Stimulated activated CD4-positive, alpha-beta T cell treated with anti-CD3 and anti-CD28 coated beads, Interleukin-12 subunit alpha, Interleukin-12 subunit beta, amount 100 ng/mL, for 4 hours (primary cell): ENCODE measurements at places on chromosomes 13 and 19.
A peak's percentile ranks its signal among the peaks of the same experiment; 100 is the strongest.

DNA sequence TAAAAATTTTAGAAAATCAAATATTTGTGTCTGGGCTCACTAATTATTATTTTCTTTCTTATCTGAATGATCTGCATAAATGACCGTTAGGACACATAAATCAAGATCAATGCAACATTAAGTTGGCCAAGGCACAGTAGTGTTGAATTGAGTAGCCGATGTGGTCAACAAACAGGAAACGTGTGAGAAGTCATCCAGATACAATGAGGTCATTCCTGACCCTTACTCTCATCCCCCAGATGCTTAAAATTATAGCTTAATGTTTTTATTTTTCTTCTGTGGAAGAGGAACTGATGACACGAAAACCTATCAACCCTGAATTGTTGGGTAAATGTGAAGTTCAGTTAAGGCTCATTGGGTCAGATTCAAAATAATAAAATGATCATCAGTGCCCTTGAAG lies 222.9 kb downstream of the RFC3 start:
- DNase-seq, result no peak

- no peak for DNase-seq
Measured at GRCh38 chr13:81283062-81283461, 942.1 kb upstream of the SPRY2 start.

- DNase-seq, result no peak
Measured at GRCh38 chr19:4754248-4754647, 30.6 kb upstream of the DPP9 start.

DNA sequence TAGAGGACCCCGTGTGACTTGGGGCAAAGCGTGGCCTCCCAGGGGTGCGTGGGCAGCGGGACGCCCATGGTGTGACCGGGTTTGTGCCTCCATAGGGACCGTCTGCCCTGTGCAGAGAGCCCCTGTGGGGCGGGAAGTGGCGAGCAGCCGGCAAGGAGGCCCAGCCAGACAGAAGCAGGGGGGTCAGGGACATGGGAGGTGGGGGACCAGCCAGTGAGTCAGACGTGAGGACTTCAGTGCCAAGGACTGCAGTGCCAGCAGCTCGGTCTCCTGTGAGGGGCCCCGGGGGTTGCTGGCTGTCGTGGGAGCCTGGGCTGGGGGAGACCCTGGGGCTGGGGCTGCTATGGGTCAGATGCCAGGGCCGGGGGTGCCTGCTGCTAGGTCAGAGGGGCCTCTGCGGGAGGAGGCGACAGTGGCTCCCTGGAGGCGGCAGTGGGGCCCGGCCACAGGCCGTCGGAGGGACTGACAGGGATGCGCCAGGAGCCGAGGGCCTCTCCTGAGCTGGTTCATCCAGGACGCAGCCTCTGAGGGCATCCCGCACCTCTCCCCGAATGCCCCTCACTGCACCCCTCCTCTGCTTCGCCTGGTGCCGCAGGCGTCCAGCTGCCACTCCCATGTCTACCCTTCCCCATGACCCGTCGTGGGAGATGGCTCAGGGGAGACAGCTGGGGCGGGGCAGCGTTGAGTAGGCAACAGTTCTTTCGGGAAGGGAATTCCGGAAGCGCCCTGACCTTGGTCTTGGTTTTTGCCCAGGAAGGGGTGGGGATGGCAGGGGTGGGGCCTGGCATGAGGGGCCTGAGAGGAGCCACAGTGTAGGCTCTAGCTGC lies 80.0 kb downstream of the KDM4B start:
- no peak for DNase-seq

DNA sequence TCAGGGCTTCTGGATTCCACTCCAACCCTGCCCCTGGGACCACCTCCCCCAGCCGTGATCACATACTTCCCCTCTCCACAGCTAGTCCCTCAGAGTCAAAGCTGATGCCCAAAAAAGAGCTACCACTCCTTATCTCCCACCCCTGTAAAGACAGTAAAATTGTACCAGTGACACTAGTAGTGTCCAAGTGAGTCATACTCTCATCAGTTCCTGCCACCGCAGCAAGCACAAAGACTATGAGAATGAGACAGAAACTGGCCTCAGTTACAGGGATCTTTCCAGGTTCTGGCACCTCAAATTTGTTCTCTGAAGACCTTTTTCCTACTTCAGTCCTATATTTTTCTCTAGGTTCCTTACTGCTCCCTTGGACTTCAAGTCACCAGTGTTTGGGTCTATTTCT lies 144.2 kb downstream of the SPRY2 start:
- no peak for DNase-seq

DNA sequence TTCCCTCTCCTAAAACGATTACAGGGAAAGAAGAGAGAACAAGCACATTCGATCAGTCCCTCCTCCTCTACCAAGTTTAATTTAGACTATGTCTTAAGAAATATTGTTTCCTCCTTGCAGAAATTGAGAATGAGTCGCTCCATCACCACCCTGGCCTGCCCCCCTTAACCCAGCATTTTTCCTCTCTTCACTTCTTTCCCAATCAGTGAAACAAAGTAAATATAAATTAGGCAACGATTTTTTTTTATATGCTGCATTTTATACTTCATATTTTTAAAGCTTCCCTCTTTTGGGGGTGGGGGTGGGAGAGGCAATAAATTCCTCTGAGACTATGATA lies 300.0 kb downstream of the SPRY2 start:
- DNase-seq, result no peak

GRCh38 chr19:4794971-4795370 lies 3.4 kb downstream of the FEM1A start:
- DNase-seq, result no peak

DNA sequence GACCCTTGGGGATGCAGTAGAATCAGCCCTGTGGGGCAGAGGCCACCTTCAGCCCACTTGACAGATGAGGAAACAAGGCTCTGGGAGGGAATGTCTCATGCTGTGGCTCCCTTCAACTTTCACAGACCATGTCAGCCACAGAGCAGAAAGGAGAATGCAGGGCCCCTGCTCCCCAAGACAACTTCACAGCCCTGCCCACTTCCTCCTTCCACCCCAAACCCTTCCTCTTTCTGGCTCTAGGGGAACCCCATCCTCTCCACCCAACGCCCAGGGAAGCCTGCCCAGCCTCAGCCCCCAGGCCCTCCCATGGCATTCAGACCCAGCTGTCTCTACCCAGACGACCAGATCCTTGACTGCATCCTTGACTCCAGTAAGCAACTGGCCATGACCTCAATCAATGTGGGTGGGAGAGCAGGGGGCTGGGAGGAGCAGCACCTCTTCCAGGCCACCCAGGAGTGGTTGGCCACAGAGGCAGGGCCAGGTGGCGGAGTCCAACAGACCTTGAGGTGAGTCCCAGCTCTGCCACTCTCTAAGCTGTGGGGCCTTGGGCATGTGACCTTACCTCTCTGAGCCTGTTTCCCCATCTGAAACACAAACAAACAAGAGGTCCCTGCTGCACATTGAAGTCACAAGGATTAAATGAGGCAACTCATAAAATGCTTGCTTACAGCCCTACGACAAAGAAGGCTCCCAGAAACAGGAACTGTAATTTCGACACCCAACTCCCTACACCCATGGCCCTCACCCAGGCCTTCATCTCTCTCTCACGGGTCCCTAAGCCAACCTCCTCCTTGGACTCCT lies 15.8 kb downstream of the DEDD2 start:
- DNase-seq, result no peak

DNA sequence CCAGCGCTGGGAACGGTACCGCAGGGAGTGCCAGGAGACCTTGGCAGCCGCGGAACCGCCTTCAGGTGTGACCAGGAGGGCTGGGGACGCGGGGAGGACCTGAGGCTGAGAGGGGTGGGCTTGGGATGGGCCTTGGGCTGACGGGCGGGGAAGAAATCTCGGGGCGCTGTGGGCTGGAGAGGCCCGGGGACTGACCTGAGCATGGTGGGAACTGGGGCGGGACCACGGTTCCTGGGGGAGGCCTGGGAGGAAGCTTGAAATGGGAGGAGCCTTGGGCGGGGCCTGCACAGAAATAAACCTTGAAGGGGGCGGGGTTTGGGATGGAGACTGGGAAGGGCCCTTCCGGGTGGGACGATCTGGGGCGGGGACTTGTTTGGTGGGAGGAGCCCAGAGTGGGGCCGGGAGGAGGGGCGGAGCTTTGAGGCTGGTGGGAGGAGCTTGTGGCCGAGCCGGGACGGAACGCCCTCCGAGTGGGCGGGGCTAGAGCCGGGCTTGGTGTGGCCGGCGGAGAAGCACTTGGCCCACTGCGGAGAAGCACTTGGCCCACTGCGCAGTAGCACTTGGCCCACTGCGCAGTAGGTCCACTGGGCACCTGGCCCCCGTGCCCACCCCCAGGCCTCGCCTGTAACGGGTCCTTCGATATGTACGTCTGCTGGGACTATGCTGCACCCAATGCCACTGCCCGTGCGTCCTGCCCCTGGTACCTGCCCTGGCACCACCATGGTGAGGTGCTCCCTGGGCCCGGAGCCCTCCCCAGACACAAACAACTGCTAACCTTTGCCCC lies 2.8 kb downstream of the GIPR start:
- DNase-seq, result peak; percentile 40

GRCh38 chr19:6047741-6048251 lies 62.5 kb downstream of the RFX2 start:
- DNase-seq, result no peak

GRCh38 chr13:112685896-112686295 lies 3.9 kb upstream of the ATP11A start:
- DNase-seq, result no peak

DNA sequence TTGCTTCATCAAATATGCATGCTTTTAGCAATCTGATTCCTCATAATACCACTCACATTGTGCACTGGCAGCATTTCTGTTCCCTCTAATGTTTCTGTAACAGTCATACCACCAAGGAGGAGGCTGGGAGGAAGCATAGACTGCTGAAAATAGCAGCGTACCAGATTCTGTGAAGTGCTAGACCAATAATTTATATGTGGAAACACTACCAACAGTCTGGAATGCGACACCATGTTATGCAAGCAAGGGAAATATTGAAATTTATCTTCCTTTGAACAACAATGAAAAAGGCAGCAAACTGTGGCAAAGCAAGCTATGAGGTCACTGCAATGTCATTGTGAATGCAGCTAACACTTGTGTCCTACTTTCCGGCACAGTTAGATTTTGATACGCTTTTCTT lies 1388.0 kb downstream of the EFNB2 start:
- DNase-seq, result no peak

DNA sequence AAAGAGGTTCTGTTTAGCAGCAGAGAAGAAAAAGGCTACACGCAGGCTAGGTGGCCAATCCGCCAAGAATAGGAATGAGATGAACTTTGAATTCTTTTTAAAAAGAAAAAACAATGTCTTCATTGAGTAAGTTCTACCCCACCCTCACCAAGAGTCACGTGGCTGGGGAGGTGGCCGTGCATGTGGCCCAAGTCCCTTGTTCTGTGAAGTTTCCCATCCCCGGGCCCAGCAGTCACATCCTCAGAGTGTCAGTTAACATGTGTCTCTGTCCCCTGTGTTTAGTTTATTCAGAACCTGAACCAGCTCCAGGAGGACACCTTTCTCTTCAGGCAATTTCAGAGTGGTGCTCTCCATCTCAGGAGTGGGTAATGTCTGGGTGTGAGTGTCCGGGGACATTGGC lies 57.1 kb upstream of the MCF2L start:
- DNase-seq, result no peak
